ENCODE measurements at places on chromosomes 5 and 9.

DNA sequence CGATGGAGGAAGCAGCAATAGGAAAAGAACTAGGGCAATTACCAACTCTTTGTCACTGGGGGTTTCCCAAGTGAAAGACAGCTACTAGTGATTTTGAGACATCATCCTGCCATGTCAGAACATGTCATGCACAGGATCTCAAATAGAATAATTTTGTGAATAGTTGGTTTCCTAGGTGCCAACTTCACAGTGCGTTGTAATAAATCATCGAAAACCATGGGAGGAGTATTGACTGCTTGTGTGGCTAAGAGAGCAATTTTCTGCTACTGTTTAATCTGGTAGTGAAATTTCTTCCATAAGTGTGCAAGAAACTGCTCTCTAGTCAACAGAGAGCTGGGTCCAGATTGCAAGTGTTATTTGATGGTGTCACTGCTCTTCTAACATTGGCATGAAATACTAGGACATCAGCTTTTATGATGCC, 168.6 kb downstream of the NNT start:
- no peak for DNase-seq

DNA sequence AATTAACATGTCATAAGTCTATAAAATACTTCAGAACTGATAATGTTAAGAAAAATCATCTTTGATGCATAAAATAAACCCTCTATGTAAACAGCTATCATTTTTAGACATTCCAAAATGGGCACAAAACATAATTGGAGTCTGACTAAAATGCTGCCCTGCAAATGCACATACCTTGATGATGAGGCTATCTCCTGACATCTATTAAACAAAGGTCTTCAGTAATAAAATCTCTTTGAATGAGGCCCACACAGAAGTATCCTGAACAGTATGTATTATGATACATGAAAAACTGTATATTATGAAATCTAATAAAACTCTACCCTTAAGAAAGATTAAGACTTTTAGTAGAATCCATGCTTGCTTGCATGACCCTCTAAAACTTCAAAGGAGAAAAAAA, 66.1 kb downstream of the FBXL17 start:
- no peak for DNase-seq

- DNase-seq = no peak
Measured at GRCh38 chr9:2718001-2718697, 839 bp downstream of the KCNV2 start.

DNA sequence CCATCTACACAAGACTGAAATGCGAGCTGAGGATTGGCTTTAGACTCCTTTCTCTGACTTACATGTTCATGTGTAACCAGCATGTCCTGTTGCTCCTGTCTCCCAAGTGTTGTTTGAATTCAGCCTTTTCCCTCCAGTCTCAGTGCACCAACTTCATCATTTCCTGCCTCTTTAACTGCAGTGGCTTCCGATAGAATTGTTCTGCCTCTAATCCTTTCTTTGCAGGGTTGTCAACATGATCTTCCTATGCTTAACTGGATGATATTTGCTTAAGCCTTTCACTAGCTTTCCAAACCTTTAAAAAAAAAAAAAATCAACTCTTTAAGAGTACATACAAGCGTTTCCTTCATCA, 6.7 kb upstream of the FYB1 start:
- DNase-seq = no peak

GRCh38 chr5:112388739-112389138, 30.3 kb downstream of the EPB41L4A start:
- no peak for DNase-seq

GRCh38 chr9:131982102-131982501, 97.6 kb downstream of the MED27 start:
- no peak for DNase-seq

- no peak for DNase-seq
Measured at GRCh38 chr9:10045598-10045997, 567.2 kb downstream of the PTPRD start.

DNA sequence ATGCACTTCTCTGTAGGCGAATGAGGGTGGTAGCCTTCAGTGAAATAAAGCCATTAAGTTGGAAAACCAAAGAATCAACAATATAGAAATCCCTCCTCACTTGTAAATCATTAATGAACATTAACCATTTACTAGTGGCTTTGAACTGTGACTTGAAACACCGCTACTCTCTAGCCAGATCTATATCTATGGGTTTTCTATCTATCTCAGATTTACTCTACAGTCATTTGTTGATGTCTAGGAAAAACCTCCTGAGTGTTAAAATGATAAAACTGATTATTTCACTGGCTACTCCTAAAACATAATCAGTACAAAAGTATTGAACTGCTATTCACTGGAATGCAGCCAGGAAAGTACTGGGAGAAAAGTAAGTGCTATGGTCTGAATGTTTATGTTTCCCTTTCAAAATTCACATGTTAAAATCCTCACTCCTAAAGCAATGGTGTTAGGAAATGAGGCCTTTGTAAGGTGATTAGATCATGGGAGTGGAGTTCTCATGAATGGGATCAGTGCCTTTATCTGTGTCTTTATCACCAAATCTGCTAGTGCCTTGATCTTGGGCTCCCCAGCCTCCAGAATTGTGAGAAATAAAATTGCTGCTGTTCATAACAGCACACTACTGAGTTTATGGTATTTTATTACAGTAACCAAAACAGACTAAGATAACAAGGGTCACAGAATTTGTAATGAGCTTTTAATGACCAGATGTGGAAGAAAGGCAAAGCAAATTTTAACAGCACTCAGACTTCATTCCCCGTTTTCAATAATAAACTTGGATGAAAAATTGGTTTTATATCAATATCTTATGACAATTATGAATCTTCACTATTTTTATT, 8.6 kb upstream of the OXCT1 start:
- no peak for DNase-seq

GRCh38 chr5:172920447-172920849, 38.8 kb upstream of the RPL26L1 start:
- no peak for DNase-seq

GRCh38 chr5:165175041-165175440, 1669.6 kb downstream of the MAT2B start:
- DNase-seq = no peak
